ENCODE measurements at places on chromosomes 11 and 22.

DNA sequence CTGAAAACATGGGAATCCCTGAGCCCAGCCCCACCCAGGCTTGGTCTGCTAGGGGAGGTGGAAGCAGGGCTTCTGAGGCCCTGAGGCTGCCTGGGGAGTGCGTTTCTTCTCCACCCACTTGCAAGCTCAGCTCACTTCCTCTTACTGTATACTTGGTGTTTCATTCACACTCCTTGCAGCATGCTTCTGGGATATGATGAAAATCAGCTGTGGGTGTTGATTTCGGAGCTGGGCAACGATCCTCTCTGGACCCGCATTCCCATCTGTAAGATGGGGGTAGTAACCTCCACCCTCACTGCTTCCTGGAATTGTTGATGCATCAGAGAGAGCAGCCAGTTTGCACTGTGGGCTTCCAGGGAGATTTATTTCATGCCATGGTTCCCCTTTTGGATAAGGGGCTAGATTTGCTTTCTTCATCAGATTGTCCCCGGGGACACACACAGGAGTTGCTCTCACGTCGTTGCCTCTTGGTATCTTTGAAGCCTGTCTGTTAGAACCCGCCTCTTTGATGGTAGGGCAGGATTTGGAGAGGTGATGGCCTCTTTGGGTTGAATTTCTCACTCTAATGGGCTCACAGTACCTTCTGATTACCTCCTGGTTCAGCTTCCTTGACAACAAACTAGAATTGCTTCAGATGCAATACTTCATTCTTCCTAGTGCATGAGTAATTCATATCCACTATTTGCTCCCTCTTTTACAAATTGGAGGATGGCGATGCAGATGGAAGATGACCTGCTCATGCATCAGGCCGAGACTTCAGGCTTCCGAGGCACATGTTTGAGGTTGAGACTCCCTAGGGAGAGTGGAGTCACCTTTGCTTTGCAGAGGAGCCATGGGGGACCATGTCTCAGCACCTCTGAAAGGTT is 40.4 kb downstream of the BCR start:
- no peak for DNase-seq

DNA sequence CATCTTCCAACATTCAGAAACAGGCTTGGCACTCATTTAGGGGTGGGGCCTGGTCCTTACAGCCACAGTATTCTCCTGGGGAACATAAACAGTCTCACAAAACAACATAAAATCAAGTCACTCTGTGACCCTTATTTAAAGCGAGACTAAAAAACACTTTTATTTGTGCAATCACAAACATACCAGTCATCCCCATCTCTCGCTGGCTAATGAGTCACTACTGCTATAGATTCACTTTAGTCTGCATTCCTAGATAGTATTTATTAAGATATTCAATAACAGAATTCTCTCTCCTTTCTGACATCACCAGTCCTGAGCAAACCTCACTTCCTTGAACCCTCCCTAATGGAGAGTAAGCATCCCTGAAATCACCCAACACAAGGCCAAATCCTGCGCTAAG is 68.0 kb downstream of the ZBTB44 start:
- no peak for DNase-seq

GRCh38 chr11:95108159-95108611 is 18.5 kb downstream of the ENDOD1 start:
- DNase-seq = no peak

GRCh38 chr11:115476463-115477286 is 27.5 kb downstream of the CADM1 start:
- no peak for DNase-seq

DNA sequence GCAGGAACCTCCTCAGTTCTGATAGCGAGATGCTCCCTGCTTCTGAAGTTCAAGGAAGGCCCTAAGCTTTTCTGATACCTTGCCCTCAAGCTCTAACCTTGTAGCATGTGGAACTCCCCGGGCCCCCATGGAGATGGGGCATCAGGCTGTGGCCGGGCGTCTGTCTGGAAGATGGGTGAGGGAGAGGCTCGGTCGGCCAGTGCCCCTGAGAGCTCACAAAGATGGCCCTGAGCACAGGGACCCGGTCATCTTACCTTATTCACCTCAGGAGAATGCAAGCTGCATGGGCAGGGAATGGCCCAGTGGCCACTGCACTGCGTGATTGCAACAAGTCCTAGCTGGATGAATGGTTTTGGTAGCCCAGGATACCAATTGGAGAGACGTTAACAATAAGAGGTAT is 830.3 kb downstream of the TBC1D22A start:
- DNase-seq = peak; percentile 60

GRCh38 chr11:69636512-69637197 is 4.3 kb upstream of the CCND1 start:
- DNase-seq = no peak

DNA sequence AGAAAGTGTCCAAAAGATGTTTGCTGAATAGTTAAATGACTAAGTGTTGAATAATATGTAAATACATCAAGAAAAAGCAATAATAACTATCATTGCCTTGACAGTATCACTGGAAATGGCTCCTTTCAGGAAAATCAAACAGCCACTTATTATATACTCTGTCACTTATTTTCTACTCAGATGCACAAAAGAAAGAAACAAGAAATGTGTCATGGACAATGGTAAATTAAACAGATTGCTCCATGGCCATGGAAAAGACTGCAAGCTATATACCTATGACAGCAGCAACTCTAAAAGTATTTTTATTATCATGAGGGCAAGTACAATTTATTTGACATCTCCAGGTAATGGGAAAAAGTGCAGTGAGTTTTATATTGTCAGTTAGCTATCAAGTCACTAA is 52.9 kb upstream of the GUCY1A2 start:
- DNase-seq = no peak

DNA sequence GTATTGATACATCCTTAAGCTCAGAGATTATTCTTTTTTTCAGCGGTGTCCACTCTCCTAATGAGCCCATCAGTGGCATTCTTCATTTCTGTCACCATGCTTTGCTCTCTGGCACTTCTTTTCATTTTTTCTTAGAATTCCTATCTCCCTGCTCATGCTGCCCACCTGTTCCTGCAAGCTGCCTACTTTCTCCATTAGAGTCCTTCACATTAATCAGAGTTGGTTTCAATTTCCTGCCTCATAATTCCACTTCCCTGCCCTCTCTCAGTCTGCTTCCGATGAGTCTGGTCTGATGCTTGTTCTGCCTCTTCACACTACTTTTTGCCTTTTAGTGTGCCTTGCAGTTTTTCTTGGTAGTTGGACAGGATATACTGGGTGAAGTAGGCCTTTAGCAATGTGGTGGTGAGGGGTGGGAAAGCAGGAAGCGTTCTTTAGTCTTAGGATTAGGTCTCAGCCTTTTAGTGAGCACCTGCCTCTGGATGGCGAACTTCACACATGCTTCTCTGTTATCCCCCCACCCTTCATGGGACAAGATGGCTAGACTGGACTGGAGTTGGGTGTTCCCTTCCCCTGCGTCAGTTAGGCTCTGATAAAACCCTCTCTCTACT is 53.6 kb downstream of the CECR2 start:
- DNase-seq = no peak

DNA sequence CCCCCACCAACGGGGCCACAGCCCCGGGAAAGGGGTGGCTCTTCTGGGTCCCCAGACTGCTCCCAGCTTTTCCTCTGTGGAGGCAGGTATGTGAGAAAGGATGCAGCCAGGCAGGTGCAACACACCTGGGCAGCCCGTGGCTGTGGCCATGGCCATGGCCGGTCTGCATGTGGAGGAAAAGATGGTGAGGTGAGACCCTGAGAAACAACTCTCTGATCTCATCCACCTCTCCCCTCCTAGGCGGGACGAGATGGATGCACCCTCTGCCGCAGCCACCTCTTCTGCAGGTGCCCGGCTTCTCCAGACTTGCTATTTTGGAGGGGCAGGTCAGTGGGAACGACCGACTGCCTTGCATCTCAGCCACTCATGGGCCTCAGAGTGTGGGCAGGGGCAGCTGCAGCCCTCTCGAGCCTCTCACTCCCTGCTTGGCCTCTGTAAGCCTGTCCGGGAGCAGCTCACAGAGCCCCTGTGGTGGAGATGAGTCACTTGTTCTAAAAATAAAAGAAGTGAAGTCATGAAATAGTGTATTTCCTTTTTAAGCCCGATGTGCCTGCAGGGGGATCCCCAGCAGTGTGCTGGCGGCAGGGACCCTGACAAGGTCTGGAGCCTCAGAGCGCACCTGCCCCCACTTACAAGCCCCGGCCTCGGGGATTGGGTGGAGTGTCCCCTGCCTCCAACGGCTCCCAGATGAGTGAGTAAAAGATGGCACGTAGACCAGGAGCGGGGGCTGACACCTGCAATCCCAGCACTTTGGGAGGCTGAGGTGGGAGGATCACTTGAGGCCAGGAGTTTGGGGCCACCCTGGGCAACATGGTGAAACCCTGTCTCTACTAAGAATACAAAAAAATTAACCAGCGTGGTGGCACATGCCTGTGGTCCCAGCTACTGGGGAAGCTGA is 10.7 kb downstream of the SMIM38 start:
- peak; percentile 84 for DNase-seq

- DNase-seq = peak; percentile 90
Observed at GRCh38 chr11:504053-504993, 2.7 kb downstream of the RNH1 start.

DNA sequence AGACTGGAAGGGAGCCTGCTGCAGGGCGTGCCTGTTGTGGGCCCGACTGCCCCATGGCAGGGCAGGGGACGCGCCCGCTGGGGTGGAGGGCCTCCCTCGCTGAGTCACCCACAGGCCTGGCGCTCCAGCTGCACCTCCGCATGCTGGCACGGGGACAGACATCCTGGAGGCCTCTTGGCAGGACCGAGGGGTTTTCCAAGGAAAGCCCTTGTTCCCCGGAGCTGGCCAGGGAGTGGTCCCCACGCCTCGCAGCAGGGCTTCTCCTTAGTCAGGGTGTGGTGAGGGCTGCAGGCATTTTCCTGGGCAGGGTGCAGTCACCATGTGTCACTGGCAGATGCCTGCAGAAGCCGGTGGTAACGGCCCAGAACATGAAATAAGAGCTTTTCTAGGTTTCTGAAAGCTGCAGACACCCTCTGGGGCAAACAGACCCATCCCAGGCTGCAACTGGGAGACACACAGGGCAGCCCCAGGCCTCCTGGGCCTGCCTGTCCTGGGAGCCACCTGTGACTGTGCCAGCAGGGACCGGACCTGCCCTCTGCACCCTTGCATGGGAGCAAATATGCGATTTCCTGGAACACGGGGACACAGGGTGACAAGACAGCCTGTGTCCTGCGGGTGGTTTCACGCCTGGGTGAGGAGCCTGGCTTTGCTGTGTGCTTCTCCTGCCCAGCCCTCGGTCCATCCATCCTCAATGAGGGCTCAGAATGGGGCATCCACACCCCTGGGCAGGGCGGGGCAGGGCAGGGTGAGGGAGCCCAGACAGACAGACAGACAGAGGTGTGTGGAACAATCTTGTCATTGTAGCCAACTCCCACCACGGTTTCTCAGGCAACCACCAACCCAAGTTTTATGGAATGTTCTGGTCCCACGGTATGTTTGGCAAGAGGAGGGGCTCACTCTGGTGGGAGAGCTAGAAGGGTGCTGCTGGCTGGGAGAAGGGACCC is 43.2 kb upstream of the FADD start:
- no peak for DNase-seq

GRCh38 chr22:24435323-24435645 is 7.9 kb downstream of the ADORA2A start:
- no peak for DNase-seq

GRCh38 chr11:18270102-18270501 is 4.0 kb downstream of the SAA1 start:
- no peak for DNase-seq

DNA sequence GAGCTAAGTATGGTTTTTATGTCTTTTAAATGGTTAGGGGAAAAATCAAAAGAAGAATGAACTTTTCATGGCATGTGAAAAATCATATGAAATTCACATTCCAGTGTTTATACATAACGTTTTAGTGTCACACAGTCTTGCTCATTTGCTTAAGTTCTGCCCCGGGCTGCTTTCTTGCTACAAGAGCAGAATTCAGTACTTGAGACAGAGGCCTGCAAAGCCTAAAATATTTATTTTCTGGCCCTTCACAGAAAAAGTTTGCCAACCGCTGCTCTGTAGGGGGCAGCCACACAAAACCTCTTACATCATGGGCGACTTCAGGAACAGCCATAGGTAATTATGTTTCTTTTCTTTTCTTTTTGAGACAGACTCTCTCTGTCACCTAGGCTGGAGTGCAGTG is 1.0 kb upstream of the ATG2A start:
- DNase-seq = no peak

- no peak for DNase-seq
Observed at GRCh38 chr11:43997022-43997660, 50.6 kb upstream of the ACCSL start.

DNA sequence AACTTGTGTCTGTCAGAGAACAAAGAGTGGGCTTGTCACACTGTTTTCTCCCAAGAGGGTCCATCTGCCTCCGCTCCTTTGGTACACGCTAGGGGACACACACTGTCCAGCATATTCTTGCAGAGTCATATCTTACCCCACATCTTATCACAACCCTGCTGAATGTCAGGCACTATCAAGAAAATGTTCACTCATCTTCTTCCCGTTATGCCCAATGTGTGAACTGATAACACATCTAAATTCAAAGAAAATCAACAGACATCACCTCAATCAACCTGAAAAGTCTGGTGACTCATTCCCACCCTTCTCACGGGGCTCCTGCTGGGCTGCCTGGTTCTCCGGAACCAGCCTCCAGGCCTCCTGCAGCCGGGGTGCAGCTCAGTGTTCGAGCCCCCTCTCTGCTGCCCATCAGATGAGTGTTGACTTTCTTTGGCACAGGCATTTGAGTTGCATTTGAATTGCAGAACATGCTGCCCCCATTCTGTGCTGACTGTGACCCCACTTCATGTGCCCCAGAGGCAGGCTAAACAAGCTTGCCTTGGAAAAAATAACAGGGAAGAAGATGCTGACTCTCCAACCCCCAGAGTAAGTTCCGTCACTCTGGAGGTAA is 19.4 kb downstream of the GRAP2 start:
- no peak for DNase-seq

GRCh38 chr11:18726040-18726439 is at the start of gene IGSF22:
IGSF22 (minus strand) TSS chr11:18726188; CDS start chr11:18724236, 1,952 bp downstream.
- DNase-seq = no peak

DNA sequence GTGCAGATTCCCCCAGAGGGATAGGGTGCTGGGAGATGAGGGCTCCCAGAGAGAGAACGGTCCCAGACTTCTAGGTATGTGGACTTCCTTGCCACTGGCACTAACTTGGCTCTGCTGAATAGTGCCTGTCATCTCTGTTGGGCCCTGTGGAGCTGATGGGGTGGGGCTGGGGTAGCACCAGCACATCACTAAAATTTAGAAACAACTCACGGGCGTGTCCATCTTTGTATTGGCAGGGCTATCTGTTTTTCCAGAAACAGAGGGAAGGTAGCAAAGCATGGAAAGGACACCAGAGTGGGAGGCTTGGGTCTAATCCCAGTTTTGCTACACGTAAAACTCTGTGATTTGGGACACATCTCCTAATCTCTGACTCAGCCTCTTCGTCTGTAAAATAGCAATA is 25.8 kb downstream of the SWAP70 start:
- no peak for DNase-seq

GRCh38 chr11:116335891-116336290 is 436.9 kb downstream of the BUD13 start:
- no peak for DNase-seq

GRCh38 chr11:118304568-118305248 is at the start of gene CD3E:
CD3E (plus strand) TSS chr11:118304730; CDS start chr11:118304953, 223 bp downstream.
- no peak for DNase-seq
